ENCODE measurements at places on chromosomes 1 and 21.
A peak's percentile ranks its signal among the peaks of the same experiment; 100 is the strongest.

DNA sequence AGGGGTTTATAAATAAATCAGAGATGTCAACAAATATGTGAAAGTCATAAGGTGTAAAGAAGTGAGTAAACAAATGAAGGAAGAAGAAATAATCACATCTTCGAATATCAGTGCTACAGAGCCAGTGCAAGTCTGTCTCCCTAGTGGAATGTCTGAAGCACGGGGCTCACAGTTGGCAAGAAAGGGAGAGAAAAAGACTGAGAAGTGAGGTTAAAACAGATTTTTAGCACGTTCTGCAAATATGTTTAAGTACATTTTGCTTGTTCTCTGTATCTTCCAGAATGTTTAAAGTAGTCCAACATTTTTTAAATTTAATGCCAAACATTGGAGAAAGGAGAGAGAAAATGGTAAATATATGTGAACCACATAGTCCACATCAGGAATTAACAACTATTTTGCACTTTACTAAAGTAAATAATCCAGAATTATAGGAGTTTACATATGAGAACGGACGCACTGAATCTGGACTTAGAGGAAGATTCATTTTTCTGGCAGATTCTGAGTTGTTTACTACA is 682.4 kb downstream of the LTN1 start:
- no peaks in the 10 kb centered on the region for H3K36me3 ChIP-seq
- H3K4me3 ChIP-seq: no peak overlapping the region
- H3K27ac ChIP-seq: no peak overlapping the region
- H3K27me3 ChIP-seq: no peaks in the 10 kb centered on the region
- no peaks in the 10 kb centered on the region for H3K4me1 ChIP-seq
- no peak for DNase-seq

DNA sequence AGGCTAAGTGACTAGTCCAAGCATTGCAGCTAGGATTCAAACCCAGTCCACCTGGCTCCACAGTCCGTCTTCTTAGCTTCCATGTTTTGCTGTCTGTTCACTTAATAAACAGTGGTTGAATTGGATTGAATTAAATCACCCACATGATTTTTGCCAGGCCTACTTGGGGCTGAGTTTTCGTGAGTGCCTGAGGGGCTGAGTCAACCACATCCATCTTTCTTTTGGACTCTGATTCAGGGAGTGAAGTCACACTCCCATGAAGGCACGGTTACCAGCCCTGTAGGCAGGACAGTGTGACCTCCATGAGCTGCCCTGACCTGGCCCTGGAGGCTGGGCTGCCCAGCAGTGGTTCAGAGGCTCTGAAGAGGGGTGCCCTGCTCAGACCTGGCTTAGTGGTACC is 123.7 kb downstream of the ACTL8 start:
- no peaks in the 10 kb centered on the region for H3K4me1 ChIP-seq
- no peak overlapping the region for H3K27ac ChIP-seq
- H3K27me3 ChIP-seq: no peaks in the 10 kb centered on the region
- H3K4me3 ChIP-seq: no peak overlapping the region

- DNase-seq: no peak
- H3K27ac ChIP-seq: no peak overlapping the region
- no peak overlapping the region for H3K4me3 ChIP-seq
- no peaks in the 10 kb centered on the region for H3K36me3 ChIP-seq
Measured at GRCh38 chr1:182662956-182663355, 21.4 kb downstream of the RGS8 start.

GRCh38 chr1:68142461-68142860 is 89.9 kb downstream of the WLS start:
- peaks cover 10% of the 10 kb centered on the region for H3K4me1 ChIP-seq
- H3K4me3 ChIP-seq: no peak overlapping the region
- H3K27ac ChIP-seq: no peak overlapping the region

- H3K4me1 ChIP-seq: no peaks in the 10 kb centered on the region
- no peaks in the 10 kb centered on the region for H3K36me3 ChIP-seq
Measured at GRCh38 chr1:187157552-187157951, 328.8 kb downstream of the PLA2G4A start.

DNA sequence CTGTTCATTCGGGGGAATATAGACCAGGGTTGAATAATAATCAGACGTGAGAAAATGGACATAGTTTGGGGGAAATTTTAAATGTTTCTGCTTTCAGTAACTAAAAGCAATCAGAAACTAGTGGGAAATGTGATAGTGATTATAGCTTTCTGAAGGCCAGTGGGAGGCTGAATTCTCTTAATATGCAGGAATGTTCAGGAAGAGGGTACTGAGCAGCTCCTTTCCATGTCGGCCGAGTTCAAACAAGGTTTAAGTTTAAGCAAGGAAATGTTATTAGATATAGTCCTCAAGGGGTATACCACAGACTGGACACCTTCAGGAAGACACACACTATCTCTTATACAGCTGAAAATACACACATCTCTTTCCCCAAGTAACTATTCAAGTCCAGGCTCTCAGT is 105.5 kb downstream of the HHAT start:
- no peak overlapping the region for H3K27ac ChIP-seq
- H3K36me3 ChIP-seq: no peaks in the 10 kb centered on the region
- no peak overlapping the region for H3K4me3 ChIP-seq
- DNase-seq: no peak
- no peaks in the 10 kb centered on the region for H3K27me3 ChIP-seq
- 0 out of 2 replicates have a peak, but pooled peaks cover 5% of the 10 kb centered on the region for H3K4me1 ChIP-seq

GRCh38 chr21:43909741-43910400 is 44.8 kb downstream of the AGPAT3 start:
- no peaks in the 10 kb centered on the region for H3K27me3 ChIP-seq
- no peak overlapping the region for H3K4me3 ChIP-seq
- H3K4me1 ChIP-seq: no peaks in the 10 kb centered on the region
- no peak for DNase-seq

DNA sequence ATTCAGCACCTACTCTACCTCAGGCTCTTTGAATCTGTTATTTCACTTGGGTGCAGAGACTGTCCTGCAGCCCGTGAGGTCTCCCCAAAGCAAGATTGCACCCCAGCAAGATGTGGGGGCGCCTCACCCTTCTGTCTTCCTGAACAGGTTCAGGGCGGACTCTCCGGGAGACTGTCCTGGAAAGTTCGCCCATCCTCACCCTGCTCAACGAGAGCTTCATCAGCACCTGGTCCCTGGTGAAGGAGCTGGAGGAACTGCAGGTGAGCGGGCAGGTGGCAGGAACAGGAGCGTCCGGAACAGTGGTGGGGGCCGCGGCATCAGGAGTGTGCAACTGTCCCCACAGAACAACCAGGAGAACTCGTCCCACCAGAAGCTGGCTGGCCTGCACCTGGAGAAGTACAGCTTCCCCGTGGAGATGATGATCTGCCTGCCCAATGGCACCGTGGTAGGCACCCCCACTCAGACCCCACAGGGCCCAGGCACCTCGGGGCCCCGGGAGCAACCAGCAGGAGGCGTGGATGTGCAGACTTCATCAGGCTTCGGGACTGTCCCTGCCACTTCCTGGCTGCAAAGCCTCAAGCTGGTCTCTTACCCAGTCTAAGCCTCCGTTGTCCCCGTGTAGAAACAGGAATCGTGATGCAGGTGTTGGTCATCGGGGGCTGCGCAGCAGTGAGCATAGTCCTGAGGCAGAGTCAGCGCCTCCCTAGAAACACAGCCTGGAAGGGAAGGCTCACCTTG is 5.9 kb upstream of the MTFR1L start:
- H3K4me1 ChIP-seq: peaks cover 7% of the 10 kb centered on the region
- no peaks in the 10 kb centered on the region for H3K27me3 ChIP-seq
- no peak for DNase-seq
- H3K4me3 ChIP-seq: no peak overlapping the region
- no peak overlapping the region for H3K27ac ChIP-seq
- H3K36me3 ChIP-seq: no peaks in the 10 kb centered on the region

GRCh38 chr1:37148663-37149062 is 114.3 kb upstream of the GRIK3 start:
- H3K4me1 ChIP-seq: no peaks in the 10 kb centered on the region
- DNase-seq: no peak
- H3K27me3 ChIP-seq: no peaks in the 10 kb centered on the region
- no peak overlapping the region for H3K27ac ChIP-seq
- no peak overlapping the region for H3K4me3 ChIP-seq
- H3K36me3 ChIP-seq: no peaks in the 10 kb centered on the region

DNA sequence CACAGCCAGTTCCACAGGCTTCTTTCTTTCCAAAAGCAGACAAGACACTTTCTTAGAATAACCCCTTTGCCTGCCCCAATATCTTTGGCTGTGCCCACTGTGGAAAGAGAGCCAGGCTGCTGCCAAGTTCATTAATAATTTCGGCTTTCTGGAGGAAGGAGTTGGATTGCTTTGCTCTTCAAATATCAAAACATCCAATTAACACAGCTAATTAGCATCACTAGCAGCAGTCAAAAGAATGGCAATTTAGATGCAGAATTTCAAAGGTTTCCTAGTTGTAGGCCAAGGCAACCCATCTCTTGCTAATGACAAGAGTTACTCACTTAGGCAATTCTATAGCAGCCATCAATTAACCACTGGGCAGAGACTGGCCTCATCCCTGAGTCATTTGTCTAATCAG is 91.0 kb upstream of the SPATA6 start:
- no peaks in the 10 kb centered on the region for H3K27me3 ChIP-seq
- no peak for DNase-seq
- no peaks in the 10 kb centered on the region for H3K36me3 ChIP-seq

- H3K27me3 ChIP-seq: no peaks in the 10 kb centered on the region
- H3K4me3 ChIP-seq: peak overlapping the region; percentile 60
- no peak for DNase-seq
Measured at GRCh38 chr1:43271186-43272118, 1.7 kb downstream of the TMEM125 start.

GRCh38 chr1:27139980-27140379 is 14.9 kb downstream of the SLC9A1 start:
- no peaks in the 10 kb centered on the region for H3K36me3 ChIP-seq
- no peak overlapping the region for H3K27ac ChIP-seq
- peaks cover 30% of the 10 kb centered on the region for H3K4me1 ChIP-seq
- no peaks in the 10 kb centered on the region for H3K27me3 ChIP-seq
- no peak for DNase-seq

DNA sequence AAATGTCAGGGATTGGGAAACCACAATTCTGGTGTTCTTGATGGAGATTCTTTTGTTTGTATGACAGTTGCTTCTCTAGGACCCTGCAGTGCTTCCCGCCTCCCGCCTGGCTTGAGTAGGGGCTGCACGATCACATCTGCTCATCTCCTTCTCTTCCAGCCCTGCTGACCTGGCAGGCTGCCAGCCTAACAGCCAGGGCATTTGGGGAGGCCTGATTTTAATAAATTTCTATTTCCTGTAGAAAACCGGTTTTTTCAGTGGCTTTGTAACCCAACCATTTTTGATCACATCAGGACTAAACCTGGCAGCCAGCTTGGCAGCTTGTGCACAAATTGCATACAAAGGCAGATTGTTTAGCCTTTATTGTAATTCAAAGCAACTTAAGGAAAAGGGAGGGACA is 78.9 kb downstream of the UBE2U start:
- no peak overlapping the region for H3K4me3 ChIP-seq
- H3K36me3 ChIP-seq: no peaks in the 10 kb centered on the region
- no peak for DNase-seq
- H3K27me3 ChIP-seq: no peaks in the 10 kb centered on the region
- no peak overlapping the region for H3K27ac ChIP-seq

GRCh38 chr1:165855010-165855838 is 27.8 kb downstream of the UCK2 start:
- peaks cover 23% of the 10 kb centered on the region for H3K4me1 ChIP-seq
- H3K27ac ChIP-seq: no peak overlapping the region
- no peaks in the 10 kb centered on the region for H3K36me3 ChIP-seq

DNA sequence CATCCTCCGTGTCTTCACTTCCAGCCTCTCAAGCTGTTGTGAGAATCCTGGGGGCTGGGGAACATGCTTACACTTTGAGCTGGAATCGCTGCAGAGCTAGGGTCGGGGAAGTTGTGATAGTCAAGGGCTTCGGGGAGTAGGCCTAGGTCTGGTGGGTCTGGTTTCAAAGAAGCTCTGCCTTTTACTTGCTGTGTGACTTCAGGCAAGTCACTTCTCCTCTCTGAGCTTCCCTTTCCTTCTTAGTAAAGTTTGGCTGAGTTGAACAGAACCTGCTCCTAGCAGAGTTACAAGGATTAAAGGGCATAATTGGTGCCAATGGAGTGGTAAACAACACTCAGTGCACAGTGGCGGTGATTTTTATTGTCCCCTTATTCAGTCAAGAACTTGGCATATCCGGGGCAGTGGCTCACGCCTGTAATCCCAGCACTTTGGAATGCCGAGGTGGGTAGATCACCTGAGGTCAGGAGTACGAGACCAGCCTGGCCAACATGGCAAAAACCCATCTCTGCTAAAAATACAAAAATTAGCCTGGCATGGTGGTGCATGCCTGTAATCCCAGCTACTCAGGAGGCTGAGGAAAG is 25.7 kb downstream of the ARHGEF19 start:
- no peak for DNase-seq
- no peak overlapping the region for H3K27ac ChIP-seq
- H3K36me3 ChIP-seq: no peaks in the 10 kb centered on the region

DNA sequence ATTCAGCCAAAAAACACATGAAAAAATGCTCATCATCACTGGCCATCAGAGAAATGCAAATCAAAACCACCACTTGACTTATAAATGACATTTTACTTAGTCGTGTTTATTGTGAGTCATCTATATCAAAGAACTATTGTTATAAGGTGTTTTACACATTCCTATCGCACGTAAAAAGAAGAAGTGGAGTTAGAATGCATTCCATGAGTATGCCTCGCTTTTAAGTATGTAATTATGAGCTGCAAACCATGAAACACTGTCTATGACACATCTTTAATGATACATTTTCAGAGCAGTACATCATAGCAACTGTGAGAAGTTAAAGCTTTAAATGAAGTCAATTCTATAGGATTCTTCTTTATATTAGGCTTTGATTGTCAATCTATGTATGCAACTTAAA is 614.3 kb upstream of the ADAMTS5 start:
- DNase-seq: no peak
- H3K4me3 ChIP-seq: no peak overlapping the region

- H3K4me1 ChIP-seq: no peaks in the 10 kb centered on the region
- no peak overlapping the region for H3K4me3 ChIP-seq
- DNase-seq: no peak
- H3K27me3 ChIP-seq: no peaks in the 10 kb centered on the region
- H3K36me3 ChIP-seq: no peaks in the 10 kb centered on the region
- H3K27ac ChIP-seq: no peak overlapping the region
Measured at GRCh38 chr1:110857964-110858948, 14.7 kb upstream of the CD53 start.

GRCh38 chr21:44517175-44517899 is 22.7 kb downstream of the KRTAP10-1 start:
- H3K27me3 ChIP-seq: no peaks in the 10 kb centered on the region
- no peak overlapping the region for H3K27ac ChIP-seq
- no peak overlapping the region for H3K4me3 ChIP-seq
- no peaks in the 10 kb centered on the region for H3K4me1 ChIP-seq
- DNase-seq: no peak

GRCh38 chr21:45551316-45551715 is 9.1 kb upstream of the SLC19A1 start:
- no peaks in the 10 kb centered on the region for H3K36me3 ChIP-seq
- H3K4me3 ChIP-seq: no peak overlapping the region
- no peaks in the 10 kb centered on the region for H3K4me1 ChIP-seq
- no peak overlapping the region for H3K27ac ChIP-seq
- no peak for DNase-seq

GRCh38 chr1:37174876-37175275 is 140.6 kb upstream of the GRIK3 start:
- no peak overlapping the region for H3K27ac ChIP-seq
- H3K4me3 ChIP-seq: no peak overlapping the region
- no peaks in the 10 kb centered on the region for H3K27me3 ChIP-seq
- no peak for DNase-seq
- no peaks in the 10 kb centered on the region for H3K4me1 ChIP-seq
